ENCODE measurements at places on chromosomes 2 and 18. TPM values are rescaled to one million over a fixed set of nuclear protein-coding genes. Genes with fewer than 3 reads are reported as not detected.

- no peak for DNase-seq
- no peaks in the 10 kb centered on the region for H3K36me3 ChIP-seq
- no peak overlapping the region for H3K27ac ChIP-seq
- no peaks in the 10 kb centered on the region for H3K4me1 ChIP-seq
Observed at GRCh38 chr2:7288484-7288883, 371.3 kb downstream of the RNF144A start.

- DNase-seq, result no peak
- peaks cover 33% of the 10 kb centered on the region for H3K4me1 ChIP-seq
- H3K27ac ChIP-seq, result no peak overlapping the region
- no peaks in the 10 kb centered on the region for H3K36me3 ChIP-seq
Observed at GRCh38 chr2:75466708-75467311, 93.9 kb downstream of the EVA1A start.

DNA sequence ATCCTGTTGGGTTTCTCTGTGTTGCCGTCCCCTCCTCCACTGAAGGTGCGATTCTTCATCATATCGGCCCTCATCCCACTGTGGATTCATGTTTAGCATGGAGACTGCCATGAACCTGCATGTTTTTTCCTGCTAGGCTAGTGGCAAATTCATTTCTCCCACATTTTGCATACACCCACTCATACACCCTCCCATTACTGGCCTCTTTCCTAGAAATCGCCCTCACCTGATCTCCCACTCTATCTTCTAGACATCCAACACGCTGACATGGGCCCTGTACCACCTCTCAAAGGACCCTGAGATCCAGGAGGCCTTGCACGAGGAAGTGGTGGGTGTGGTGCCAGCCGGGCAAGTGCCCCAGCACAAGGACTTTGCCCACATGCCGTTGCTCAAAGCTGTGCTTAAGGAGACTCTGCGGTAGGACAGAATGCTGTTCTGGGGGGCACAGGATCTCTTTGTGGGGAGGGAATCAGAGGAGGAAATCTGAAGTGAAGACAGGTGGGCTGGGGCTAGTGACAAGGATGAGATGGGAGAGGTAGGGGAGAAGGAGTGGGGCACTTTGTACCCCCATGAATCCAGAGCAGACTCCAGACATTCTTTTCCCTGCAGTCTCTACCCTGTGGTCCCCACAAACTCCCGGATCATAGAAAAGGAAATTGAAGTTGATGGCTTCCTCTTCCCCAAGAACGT, 17.7 kb downstream of the PRKAG3 start:
- no peaks in the 10 kb centered on the region for H3K4me1 ChIP-seq
- DNase-seq, result no peak
- no peaks in the 10 kb centered on the region for H3K36me3 ChIP-seq
- H3K27me3 ChIP-seq, result no peaks in the 10 kb centered on the region

GRCh38 chr2:157489983-157490382, 46.1 kb upstream of the CYTIP start:
- no peak for DNase-seq
- no peak overlapping the region for H3K4me3 ChIP-seq
- no peaks in the 10 kb centered on the region for H3K36me3 ChIP-seq
- H3K4me1 ChIP-seq, result no peaks in the 10 kb centered on the region
- no peak overlapping the region for H3K27ac ChIP-seq

- no peaks in the 10 kb centered on the region for H3K4me1 ChIP-seq
- H3K36me3 ChIP-seq, result no peaks in the 10 kb centered on the region
- DNase-seq, result no peak
- H3K27me3 ChIP-seq, result no peaks in the 10 kb centered on the region
- H3K27ac ChIP-seq, result no peak overlapping the region
- no peak overlapping the region for H3K4me3 ChIP-seq
Observed at GRCh38 chr2:205543937-205544702, 138.2 kb upstream of the NRP2 start.

DNA sequence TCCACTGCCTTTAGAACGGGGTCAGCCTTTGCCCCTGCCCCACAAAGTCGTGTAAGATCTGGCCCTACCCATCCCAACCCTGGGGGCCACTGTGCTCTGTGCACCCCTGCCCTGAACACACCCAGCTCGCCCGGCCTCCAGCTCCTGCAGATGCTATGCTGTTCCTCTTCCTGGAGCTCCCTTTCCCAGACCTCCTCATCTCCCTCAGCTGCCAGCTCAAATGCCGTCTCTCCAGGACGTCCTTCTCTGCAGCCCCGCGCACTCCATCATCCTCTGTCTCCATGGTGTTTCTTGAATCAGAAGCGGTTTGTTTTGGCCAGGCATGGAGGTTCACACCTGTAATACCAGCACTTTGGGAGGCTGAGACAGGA, 94.1 kb downstream of the SH3BP4 start:
- H3K4me3 ChIP-seq, result no peak overlapping the region
- H3K36me3 ChIP-seq, result peaks cover 80% of the 10 kb centered on the region
- no peak for DNase-seq
- H3K27me3 ChIP-seq, result no peaks in the 10 kb centered on the region
- H3K4me1 ChIP-seq, result peaks cover 39% of the 10 kb centered on the region
- H3K27ac ChIP-seq, result no peak overlapping the region

DNA sequence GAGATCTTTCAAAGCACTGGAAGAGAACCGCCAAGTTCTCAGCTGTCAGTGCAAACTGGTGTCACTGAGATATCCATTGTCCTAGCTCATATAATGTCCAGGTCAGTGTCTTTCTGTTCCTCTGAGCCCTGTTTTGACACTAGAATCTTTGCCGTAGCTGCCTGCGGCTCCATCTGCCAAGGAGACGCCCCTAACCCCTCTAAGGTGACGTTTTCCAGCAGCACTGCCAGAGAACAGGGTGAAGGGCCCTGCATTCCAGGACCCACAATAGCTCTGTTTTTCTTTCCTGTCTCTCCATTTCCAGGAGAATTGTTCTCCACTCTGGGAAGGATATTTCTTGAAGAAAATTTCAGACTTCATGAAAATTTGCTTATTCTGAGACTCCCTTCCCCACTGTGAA, 181.7 kb upstream of the SLC39A10 start:
- H3K27ac ChIP-seq, result no peak overlapping the region
- H3K4me3 ChIP-seq, result no peak overlapping the region
- DNase-seq, result no peak
- H3K4me1 ChIP-seq, result peaks cover 10% of the 10 kb centered on the region
- H3K27me3 ChIP-seq, result no peaks in the 10 kb centered on the region

DNA sequence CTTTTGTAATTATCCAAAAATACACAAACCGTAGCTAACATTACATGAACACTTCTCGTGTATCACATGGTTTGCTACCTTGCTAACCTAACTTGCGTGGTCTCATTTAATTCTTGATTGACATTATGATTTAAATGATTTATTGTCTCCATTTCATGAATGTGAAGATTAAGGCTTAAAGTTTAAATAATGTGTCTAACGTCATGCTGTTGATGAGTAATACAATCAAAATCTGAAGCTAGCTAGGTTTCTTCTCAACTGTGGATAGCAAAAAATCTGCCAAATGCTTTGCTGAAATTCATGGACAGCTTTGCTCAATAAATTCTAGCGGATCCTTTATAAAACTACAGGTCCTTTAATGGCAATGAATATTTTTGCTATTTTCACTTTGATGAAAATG, 274.1 kb upstream of the MC4R start:
- DNase-seq, result no peak
- H3K36me3 ChIP-seq, result no peaks in the 10 kb centered on the region
- no peaks in the 10 kb centered on the region for H3K4me1 ChIP-seq
- no peak overlapping the region for H3K4me3 ChIP-seq

- peak; percentile 27 for DNase-seq
- peak overlapping the region; percentile 75 for H3K27ac ChIP-seq
- no peaks in the 10 kb centered on the region for H3K27me3 ChIP-seq
Observed at GRCh38 chr2:190879474-190880377, 895 bp upstream of the GLS start.

- peak; percentile 60 for DNase-seq
- no peaks in the 10 kb centered on the region for H3K36me3 ChIP-seq
- H3K27me3 ChIP-seq, result no peaks in the 10 kb centered on the region
- H3K4me3 ChIP-seq, result no peak overlapping the region
- H3K4me1 ChIP-seq, result peaks cover 25% of the 10 kb centered on the region
- peak overlapping the region; percentile 16 for H3K27ac ChIP-seq
Observed at GRCh38 chr18:46042571-46043123, 29.4 kb downstream of the PSTPIP2 start.

DNA sequence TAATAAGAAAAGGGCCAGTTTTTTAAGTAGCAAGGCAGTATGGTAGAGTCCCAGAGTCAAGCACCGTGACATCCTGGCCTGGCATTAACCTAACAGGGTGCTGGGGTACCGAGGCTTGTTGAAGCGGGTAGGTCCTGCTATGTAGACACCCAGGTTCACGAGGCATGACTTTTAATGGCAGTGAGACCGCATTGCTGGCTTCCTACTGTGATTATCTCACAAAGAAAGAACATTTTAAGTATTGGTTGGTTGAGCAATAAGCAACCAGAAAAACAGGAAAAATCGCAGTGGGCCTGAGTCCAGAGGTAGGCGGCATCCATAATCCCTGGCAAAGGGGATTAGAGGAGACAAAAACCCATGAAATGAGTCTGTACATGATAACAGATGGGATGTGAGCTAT, 927.9 kb upstream of the ACVR2A start:
- H3K36me3 ChIP-seq, result no peaks in the 10 kb centered on the region
- no peak overlapping the region for H3K4me3 ChIP-seq
- no peak overlapping the region for H3K27ac ChIP-seq

- DNase-seq, result no peak
- no peak overlapping the region for H3K4me3 ChIP-seq
- no peaks in the 10 kb centered on the region for H3K36me3 ChIP-seq
Observed at GRCh38 chr2:178157574-178157973, 36.7 kb upstream of the OSBPL6 start.

GRCh38 chr2:134574611-134575330, 144.0 kb downstream of the TMEM163 start:
- H3K4me1 ChIP-seq, result no peaks in the 10 kb centered on the region
- H3K27me3 ChIP-seq, result 0 out of 2 replicates have a peak, but pooled peaks cover 3% of the 10 kb centered on the region
- DNase-seq, result no peak
- H3K4me3 ChIP-seq, result no peak overlapping the region
- H3K36me3 ChIP-seq, result no peaks in the 10 kb centered on the region
- no peak overlapping the region for H3K27ac ChIP-seq

GRCh38 chr18:7174344-7175095, 56.4 kb upstream of the LRRC30 start:
- H3K4me3 ChIP-seq, result no peak overlapping the region
- no peak for DNase-seq
- H3K36me3 ChIP-seq, result no peaks in the 10 kb centered on the region
- H3K27me3 ChIP-seq, result no peaks in the 10 kb centered on the region
- no peaks in the 10 kb centered on the region for H3K4me1 ChIP-seq

- DNase-seq, result no peak
- no peaks in the 10 kb centered on the region for H3K27me3 ChIP-seq
Observed at GRCh38 chr18:14979875-14980274, 231.9 kb downstream of the ANKRD30B start.

DNA sequence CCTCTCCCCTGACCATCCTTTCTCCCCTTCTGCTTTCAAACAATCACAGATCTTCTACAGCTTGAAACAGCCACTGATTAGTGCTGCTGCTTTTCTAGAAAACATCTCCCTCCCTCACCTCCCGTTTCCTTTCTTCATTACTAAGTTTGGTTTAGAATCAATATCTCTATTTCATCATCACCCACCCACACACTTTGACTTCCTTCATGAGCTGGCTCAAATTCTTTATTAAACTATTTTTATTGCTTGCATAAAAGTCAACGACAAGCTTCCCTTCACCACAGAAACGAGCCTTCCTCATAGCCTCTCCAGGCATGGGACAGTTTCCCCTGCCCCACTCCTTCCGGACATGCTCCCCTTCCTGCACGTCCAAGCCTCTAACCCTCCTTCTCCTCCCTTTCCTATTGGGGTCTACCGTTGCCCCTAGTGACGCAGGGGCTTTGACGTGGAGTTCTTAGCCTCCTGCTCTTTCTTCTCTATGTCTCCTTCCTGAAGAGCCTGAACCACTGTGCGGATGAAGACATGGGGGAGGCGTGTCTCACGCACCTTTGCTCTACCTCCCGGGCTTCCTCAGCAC, 172.0 kb downstream of the AFF3 start:
- no peaks in the 10 kb centered on the region for H3K36me3 ChIP-seq
- no peak for DNase-seq
- H3K27me3 ChIP-seq, result no peaks in the 10 kb centered on the region
- H3K27ac ChIP-seq, result no peak overlapping the region
- no peaks in the 10 kb centered on the region for H3K4me1 ChIP-seq

- DNase-seq, result no peak
- H3K4me3 ChIP-seq, result no peak overlapping the region
- H3K4me1 ChIP-seq, result peaks cover 11% of the 10 kb centered on the region
- no peak overlapping the region for H3K27ac ChIP-seq
Observed at GRCh38 chr2:169093535-169093934, 24.2 kb downstream of the DHRS9 start.

DNA sequence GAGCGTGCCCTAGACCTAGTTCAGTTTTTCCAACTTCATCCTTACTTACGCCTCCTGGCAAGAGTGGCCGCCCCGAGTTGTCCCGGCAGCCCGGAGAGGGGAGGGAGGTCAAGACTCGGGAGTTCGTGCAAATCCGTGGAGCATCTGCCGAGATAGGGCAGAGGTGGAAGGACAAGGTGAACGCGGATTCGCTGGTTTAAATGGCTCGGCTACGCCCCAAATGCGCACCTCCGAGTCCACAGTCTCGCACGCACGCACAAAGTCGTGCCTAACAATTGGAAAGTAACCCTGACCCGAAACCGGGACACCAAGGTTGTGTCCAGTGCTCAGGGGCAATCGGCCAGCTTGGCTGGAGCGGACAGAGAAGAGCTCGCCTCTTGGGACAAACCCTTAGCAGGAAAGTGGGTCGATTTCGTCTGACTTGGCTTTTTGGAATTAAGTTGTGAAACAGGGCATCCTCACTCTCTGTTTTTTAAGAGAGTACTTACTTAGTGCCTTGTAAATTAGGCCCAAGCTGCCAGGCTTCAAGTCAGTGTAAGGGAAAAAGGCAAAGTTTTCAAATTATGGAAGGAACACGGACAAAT, 726 bp upstream of the SS18 start:
- H3K4me1 ChIP-seq, result peaks cover 18% of the 10 kb centered on the region
- no peaks in the 10 kb centered on the region for H3K27me3 ChIP-seq
- peak overlapping the region; percentile 89 for H3K4me3 ChIP-seq
- H3K36me3 ChIP-seq, result peaks cover 28% of the 10 kb centered on the region

- H3K27me3 ChIP-seq, result peaks cover 63% of the 10 kb centered on the region
- no peak for DNase-seq
- no peak overlapping the region for H3K4me3 ChIP-seq
- 0 out of 2 replicates have a peak, but pooled peaks cover 4% of the 10 kb centered on the region for H3K4me1 ChIP-seq
Observed at GRCh38 chr18:61335684-61336555, 2.7 kb downstream of the CDH20 start.

GRCh38 chr2:24930768-24931167, 10.7 kb upstream of the ADCY3 start:
- H3K4me3 ChIP-seq, result no peak overlapping the region
- no peaks in the 10 kb centered on the region for H3K4me1 ChIP-seq
- DNase-seq, result no peak
- no peaks in the 10 kb centered on the region for H3K36me3 ChIP-seq
- no peak overlapping the region for H3K27ac ChIP-seq

IL18RAP gene
- total RNA-seq, result not detected

SNORC gene
- total RNA-seq, result 0.32 TPM

LRRC30 gene
- total RNA-seq, result not detected

SAG gene
- total RNA-seq, result not detected

NEB gene
- 0.03 TPM for total RNA-seq

RUFY4 gene
- not detected for total RNA-seq

DNAH6 gene
- total RNA-seq, result 1.1 TPM

CELF4 gene
- total RNA-seq, result not detected
